ENCODE measurements at places on chromosomes 5 and 9. TPM values are rescaled to one million over a fixed set of nuclear protein-coding genes. Genes with fewer than 3 reads are reported as not detected.

DNA sequence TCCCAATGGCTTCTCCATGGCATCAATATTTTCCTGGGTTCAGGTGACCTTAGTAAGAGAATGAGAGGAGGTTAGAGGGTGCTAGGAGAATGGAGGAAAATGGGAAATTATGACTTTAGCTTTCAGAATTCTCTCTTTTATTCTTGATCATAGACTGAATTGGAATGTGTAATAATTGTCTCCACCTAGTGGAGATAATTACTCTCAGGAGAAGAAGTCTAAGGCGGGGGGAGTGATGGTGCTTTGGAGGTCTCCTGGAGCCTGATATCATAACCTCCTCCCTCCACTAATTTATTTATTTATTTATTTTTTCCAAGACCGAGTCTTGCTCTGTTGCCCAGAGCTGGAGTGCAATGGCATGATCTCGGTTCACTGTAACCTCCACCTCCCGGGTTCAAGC lies 221.3 kb downstream of the GRIA1 start:
- DNase-seq: no peak

DNA sequence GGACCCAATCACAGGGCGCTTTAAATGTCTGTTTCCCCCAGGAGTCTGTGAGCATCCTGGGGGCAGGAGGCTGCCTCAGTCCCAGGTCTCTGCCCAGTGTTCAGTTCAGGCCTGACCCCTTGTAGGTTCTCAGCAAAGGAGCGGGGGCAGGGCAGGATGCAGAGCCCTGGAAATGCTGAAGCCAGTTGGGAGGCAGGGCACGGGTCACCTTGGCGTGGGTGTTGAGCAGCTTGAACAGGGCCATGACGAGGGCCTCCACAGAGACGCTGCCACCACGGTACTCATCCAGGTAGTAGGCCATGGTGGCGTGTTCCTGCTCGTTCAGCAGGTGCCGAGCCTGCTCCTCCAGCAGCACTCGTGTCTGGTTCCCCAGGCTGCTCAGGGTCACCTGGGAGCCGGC lies 36.3 kb upstream of the AKNA start:
- no peak for DNase-seq

Gene ACTL7B
- 0.32 TPM for total RNA-seq

Gene FAXDC2
- 57.2 TPM for total RNA-seq

- DNase-seq: no peak
These were observed 97.3 kb downstream of the PAPPA start for GRCh38 chr9:116250891-116251290.

- DNase-seq: no peak
These were observed 10.1 kb upstream of the RBM27 start for GRCh38 chr5:146193285-146193684.

GRCh38 chr9:87622923-87623322 lies 103.0 kb upstream of the CTSL start:
- no peak for DNase-seq

Gene LCN1
- total RNA-seq: not detected

Gene ADGRV1
- total RNA-seq: not detected

DNA sequence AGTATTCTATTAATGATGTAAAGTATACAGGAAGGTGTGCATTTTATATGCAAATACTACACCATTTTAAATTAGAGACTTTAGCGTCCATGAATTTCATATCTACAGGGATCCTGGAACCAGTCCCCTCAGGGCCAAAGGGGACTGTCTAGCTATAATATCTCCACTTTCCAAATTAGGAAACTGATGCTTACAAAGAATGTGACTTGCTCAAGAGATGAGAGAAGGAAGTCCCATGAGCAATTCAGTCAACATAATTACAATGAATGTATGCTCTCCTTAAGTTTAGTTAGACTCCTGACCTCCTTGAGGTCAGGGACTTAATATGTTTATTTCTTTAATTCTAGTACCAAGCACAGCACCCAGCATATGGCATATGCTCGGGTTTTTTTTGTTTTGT lies 23.7 kb downstream of the NIPBL start:
- no peak for DNase-seq

GRCh38 chr5:91361055-91361701 lies 21.9 kb downstream of the ARRDC3 start:
- no peak for DNase-seq

GRCh38 chr9:114176624-114177291 lies 21.4 kb downstream of the COL27A1 start:
- DNase-seq: no peak

DNA sequence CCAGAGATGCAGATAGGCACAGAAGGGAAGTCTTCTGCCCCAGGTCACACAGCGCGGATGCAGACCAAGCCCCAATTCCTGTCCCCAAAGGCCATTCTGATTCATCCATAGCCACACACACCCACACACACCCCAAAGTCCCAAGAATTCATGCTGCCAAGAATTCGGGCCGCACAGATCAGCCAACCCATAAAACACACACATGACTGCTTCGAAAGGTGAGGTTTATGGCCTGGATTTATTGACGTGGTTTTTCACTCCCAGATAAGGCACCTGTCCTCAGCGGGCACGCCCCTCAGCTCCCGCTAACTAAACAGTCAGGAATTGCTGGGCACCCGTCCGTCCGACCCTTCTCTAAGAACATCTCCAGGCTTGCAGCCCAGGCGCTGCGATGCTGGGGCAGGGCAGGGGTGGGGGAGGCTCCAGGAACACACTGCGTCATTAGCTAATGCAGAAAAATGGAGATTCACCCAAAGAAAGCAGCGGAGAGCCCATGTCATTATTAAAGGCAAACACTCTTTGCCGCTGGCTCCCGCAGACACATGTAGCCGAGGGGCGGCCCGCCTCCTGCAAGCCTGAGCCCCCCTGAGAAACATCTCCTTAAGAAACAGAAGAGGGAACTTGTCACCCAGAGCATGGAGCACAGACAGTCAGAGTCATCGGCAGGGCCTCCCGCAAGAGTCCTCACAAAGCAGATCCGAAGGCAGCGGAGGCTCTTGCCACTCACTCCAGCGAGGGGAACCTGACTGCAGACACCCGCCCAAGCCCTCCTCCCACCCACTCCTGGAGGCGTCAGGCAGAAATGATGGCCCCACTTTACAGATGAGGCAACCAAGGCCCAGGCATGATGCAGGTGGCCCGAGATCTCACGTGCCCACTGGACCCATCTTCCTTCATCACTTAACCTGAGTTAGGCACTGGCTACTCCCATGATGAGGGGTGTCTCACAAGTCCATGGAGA lies 19.9 kb downstream of the VAV2 start:
- no peak for DNase-seq

Gene PCDHGA2
- 2.6 TPM for total RNA-seq

Gene SPINK13
- not detected for total RNA-seq

GRCh38 chr9:9122230-9122875 lies 1322.8 kb upstream of the DMAC1 start:
- DNase-seq: no peak

DNA sequence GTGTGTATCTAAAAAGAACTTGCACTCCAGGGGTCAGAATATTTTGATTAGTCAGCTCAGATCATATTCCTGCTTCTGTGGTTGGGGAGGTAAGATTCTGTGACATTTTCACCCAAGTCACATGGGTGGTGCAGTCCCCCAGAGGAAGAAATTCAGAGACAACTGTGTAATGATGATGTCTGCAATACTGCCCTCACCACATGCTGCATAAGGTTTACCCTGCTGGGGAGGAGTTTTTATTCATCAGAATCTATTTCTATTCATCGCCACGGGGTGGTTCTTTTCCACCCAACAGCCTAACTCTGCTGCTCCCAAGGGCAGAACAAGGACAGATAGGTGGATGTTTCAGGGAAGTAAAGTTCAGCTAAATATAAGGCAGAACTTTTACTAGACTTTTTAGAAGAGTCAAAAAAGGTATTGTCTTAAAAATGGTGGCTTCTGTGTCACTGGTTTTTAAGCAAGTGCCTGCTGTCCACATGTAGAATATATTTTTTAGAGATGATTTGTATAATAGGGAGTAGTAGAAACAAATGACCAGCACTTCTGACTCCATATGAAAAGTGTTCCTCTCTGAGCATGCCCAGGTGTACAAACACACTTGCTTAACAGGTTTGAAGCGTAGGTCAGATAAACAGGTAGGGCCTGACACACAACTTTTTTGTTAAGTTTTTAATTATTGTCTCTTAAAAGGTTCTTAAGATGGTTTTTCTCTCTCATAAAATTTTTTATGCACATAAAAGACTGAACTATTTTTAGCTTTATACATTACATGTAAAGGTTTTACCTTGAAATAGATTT lies 352.7 kb downstream of the LRRC70 start:
- no peak for DNase-seq

DNA sequence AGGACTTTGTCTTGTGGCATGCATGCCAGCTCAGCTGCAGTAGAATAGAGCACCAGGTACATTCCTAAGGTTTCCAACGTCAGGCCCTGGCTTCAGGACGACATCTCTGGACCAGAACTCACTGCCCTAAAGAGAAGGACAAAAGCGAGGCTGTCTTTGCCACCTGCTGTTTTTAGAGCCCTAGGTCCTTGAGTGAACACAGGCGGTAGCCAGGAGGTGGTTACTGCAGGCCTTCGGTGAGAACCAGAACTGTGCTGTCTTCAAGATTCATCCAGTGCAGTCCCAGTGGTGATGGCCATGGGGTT lies 288.9 kb upstream of the CDH18 start:
- no peak for DNase-seq

GRCh38 chr5:130693509-130693908 lies 471.5 kb downstream of the HINT1 start:
- DNase-seq: no peak

- DNase-seq: no peak
These were observed 162.5 kb upstream of the PITX1 start for GRCh38 chr5:135196483-135196882.

DNA sequence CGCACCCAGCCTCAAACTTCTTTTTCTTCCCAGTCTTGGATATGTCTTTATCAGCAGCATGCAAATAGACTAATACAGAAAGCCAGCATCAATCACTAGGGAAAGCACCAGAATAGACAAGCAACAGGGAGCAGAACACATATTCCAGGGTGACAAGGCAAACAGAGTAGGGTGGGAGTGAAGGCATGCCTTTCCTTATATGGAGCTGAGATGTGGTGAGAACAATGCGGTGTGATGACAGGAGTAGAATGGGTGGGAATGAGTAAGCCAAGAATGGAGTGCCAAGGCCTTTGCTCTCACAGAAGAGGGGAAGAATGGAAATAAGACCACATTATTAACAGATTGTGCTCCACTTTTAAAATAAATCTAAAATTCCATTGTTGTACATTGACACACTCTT lies 115.6 kb downstream of the CETN3 start:
- no peak for DNase-seq

- DNase-seq: peak; percentile 76
These were observed 56.2 kb downstream of the DUSP1 start for GRCh38 chr5:172714491-172715420.

- no peak for DNase-seq
These were observed 154.6 kb upstream of the ZNF608 start for GRCh38 chr5:124901081-124901480.

DNA sequence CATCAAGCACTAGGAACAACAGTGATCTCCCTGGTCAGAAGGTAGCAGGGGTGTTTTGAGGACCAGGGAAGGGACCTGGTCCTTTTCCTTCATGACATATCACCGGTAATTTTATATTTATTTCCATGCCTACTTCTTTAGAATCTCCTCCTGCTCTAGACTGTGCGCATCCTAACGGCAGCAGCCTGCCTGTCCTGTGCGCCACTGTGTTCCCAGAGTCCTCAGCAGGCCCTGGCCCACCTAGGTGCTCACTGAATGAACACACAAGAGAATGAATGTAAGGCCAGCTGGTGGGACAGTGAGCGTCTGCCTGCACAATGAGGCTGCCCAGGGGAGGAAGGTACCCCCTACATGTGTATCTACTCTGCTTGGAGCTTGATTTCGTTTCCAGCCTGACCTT lies 51.5 kb downstream of the C5orf15 start:
- no peak for DNase-seq

DNA sequence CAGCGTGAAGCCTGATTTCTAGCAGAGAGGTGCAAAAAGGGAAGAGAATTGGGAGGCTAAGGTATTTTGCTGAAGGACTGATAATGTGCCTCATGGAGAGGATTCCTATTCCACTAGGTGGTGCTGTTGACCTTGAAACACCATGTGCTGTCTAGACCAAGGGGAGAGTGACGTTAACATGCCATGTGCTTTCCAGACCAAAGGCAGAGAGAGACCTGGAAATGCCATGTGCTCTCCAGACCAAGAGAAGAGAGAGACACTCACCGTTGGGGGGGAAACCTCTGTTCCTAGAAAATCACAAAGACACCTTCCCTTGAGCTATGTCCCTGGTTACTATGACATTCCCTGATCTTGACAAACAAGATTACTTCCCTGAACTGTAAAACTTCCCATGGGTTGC lies 286.0 kb upstream of the TUSC1 start:
- no peak for DNase-seq

Gene NUTM2F
- total RNA-seq: not detected

Gene TMEM252
- not detected for total RNA-seq

Gene C7
- total RNA-seq: 694 TPM

DNA sequence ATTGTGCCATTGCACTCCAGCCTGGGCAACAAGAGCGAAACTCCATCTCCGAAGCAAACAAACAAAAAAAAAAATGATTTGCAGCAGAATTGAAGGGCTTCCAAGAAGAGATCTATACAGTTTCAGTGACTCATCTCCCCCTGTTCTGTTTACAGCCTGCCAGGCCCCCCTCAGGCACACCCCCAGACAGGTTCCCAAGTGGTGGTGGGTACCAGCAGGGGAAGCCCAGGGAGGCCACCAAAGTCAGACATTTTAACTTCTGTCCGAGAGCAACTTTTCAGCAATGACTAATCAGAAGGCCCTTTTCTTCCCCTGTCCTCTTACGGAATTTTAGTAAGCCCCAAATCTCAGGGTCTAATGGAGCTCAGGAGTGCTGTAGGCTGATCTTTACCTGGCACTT lies 98.7 kb downstream of the PAX5 start:
- no peak for DNase-seq

Gene UBE2QL1
- total RNA-seq: 5.0 TPM

DNA sequence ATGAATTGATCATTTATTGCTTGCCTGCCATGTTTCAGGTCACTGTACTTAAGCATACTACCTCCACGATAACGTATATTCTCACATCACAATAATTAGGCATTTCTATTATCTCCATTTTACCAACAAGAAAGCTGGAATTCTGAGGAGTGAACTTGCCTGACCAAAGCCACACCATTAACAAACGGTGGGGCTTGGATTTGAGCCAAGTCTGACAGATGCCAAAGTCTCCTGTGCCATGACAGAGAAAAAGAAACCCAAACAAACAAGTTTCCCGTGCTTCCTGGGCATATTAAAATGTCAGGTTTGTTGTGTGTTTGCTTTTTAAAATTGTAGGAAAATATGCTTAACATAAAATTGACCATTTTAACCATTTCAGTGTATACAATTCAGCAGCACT lies 40.8 kb upstream of the KCNV2 start:
- DNase-seq: no peak

- DNase-seq: no peak
These were observed 182.1 kb upstream of the TRIM32 start for GRCh38 chr9:116504893-116505480.

Gene POU5F2
- 6.5 TPM for total RNA-seq

Gene GHR
- 127 TPM for total RNA-seq
